Dermis blood vessel endothelial cell (primary cell): ENCODE measurements at places on chromosomes 12 and 14.
A peak's percentile ranks its signal among the peaks of the same experiment; 100 is the strongest.

DNA sequence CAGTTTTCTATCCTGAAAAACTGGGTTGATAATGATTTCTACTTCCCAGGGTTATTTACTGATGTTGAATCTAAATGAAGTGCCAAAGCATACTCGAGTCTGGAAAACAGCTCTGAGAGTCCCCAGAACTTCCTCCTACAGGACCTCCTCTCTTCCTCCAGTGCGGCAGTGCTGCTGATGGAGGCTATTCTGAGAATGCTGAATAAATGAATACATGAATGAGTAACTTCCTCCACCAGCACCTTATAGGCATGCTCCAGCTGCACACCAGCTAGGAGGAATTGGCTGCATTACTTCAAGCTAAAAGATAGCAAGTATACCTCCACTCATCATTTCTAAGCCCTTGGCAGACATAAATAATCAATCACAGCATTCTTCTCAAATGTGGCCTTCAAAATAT lies 448.8 kb upstream of the CCDC196 start:
- no peak for DNase-seq

GRCh38 chr12:94046626-94047410 lies 101.6 kb upstream of the PLXNC1 start:
- DNase-seq: no peak

DNA sequence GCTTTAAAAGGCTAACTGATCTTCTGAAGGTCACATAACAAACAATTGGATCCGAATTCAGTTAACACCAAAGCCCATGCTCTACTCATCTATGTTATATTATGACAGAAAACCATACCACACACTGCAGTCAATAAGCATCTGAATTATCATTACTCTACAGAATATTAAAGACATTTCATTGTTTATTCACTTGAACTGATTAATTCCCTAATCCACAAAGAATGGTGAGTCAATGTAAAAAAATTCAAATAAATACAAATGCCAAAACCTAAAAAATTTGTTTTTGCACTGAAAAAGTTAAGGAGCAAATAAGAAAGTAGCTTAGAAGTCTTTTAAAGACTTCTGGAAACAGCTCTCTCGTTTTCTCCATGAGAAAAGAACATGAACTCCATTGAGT lies 13.7 kb downstream of the NID2 start:
- DNase-seq: no peak

GRCh38 chr14:73236752-73237218 lies 521 bp upstream of the PAPLN start:
- DNase-seq: no peak

GRCh38 chr12:106954462-106955376 lies 988 bp upstream of the TMEM263 start:
- DNase-seq: peak; percentile 65

- DNase-seq: no peak
Observed at GRCh38 chr14:24428628-24429394, 657 bp downstream of the CBLN3 start.

DNA sequence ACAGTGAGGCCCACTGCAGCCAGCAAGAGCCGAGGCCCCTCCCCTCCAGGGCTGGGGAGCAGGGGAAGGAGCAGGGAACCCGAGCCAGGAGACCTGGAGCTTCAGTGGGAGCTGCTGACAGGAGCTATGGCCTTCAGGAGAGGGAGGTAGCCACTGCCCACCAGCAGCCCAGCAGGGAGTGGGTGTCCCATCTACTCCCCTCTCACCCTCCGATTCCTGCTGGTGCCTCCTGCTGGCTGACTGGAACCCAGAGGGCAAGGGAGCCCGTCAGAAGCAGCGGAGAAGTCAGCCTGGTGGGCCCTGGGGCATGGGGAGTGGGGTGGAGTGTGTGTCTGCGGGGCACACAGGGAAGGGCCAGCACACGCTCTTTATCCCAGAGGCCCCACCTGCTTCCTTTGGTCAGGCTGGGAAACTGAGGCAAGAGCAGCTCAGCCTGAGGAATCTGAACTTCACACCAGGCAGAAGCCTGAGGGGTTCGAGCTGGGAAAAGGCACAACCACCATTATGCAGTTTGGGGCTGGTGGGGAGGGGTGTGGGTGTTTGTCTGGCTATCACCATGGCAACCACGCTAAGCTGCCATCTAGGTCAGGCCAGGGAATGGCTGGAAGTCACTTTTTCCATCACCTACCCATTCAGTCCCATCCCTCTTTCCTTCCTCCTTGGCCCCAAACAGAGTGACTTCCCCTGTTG lies 36.8 kb upstream of the PLEKHG6 start:
- DNase-seq: peak; percentile 93

- peak; percentile 84 for DNase-seq
Observed at GRCh38 chr12:125183187-125184067, 118.2 kb downstream of the AACS start.

DNA sequence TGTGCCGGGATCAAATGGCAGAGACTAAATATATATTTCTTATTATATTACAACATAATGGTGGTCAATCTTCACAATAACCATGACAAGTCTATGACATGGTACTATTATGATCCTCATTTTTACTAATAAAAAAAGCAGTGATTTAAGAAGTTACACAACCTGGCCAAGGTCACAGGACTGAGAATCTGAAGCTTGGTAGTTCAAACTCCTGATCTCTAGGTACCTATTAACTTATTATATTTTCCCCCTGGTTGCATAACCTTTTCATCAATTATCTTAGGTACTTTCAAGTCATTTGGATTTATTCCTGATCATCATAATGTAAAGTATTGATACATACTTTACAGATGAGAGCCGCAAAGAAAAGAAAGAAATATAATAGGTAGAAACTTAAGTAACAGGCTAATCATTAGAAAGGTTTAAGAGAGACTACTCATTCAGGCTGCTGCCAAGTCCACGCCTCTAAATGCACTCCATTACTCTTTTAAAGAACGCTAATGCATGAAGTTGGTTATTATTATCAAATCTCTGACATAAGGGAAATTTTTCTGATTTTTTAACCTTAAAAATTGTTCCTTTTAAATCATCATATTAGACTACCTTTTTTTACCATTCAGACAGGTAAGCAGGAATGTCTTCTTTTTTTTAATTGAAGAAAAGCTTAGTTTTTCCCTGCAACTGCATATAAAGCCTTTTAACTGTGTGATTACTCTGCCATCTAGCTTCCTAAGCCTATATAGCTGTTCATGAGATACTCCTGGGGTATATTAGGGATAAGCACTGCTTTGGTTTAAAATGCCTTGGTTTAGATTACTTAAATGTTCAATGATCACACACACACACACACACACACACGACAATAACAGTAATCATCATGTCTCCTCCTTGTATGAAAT lies 35.6 kb downstream of the RPS29 start:
- peak; percentile 8 for DNase-seq

DNA sequence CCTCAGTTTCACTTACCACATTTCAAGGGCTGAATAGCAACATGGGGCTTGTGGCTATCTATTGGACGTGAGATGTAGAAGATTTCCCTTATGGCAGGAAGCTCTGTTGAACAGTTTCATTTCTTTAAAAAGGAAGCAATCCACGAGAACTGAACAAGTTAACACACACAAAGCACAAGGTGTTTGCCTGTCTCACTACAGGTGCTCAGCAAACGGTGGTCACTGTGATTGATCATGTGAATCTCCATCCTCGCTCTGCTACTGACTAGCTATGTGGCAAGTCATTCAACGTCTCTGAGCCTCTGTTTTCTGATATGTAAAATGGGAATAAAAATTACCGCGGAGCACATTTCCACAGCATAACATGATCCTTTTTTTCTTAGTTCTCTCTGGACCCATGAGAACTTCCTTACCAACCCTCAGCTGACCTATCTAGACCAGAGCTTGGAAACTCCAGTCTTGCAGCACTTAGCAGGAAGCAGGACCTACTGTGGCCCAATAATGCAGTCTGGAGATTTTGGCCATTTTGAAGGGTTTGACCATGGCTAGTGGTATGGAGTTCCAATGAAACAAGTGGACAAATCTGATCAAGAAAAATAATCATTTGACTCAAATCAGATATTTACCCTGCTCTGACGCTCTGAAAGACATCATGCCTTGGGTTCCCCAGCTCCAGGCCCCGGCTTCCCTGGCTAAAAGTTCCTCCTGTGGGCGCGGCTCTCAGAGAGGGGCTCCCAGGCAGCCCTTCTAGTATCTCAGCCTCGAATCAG lies 278.8 kb downstream of the ZFP36L1 start:
- no peak for DNase-seq

DNA sequence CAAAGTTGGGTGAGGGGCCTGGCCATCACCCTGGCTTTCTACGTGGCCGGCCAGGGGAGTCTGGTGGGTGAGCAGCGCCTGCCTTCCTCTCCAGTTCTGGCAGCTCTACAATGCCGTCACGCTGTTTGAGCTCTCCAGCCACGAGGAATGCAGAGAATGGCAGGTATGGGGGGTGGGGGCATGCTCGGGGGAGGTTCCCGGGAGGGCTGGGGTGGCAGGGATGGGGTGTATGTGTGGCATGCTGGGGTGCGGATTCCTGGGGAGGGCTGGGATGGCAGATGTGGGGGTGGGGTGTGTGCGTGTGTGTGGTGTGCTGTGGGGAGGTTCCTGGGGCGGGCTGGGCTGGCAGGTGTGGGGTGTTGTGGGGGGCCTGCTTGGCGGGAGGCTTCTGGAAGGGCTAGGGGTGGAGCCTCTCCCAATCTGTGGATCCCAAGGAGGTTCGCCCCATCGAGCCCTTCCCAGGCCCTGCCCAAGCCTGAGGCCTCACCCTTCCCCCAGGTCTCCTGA lies 18.5 kb downstream of the RHOF start:
- no peak for DNase-seq

GRCh38 chr14:103721334-103722120 lies 5.9 kb downstream of the ZFYVE21 start:
- no peak for DNase-seq

DNA sequence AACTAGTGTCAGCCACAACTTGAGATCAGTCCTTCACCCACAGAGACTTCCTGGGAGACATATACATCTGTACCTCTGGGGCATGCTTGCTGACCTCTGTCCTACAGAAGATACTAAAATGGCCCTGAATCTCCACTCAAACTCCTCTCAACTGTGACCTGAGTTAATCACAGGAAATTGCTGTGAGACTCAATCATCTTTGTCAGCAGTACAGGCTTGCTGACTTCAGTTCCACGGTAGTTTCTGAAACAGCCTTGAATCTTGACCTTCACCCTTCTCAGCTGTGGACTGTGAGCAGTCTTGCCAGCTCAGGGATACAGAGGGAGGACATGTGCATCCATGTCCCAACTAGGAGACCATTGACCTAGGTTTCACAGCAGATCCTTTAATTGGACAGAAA lies 1.4 kb upstream of the KLRC1 start:
- DNase-seq: no peak

GRCh38 chr12:107760207-107760808 lies 629 bp downstream of the PRDM4 start:
- peak; percentile 33 for DNase-seq

- DNase-seq: no peak
Observed at GRCh38 chr14:95493503-95493902, 22.9 kb downstream of the SYNE3 start.

DNA sequence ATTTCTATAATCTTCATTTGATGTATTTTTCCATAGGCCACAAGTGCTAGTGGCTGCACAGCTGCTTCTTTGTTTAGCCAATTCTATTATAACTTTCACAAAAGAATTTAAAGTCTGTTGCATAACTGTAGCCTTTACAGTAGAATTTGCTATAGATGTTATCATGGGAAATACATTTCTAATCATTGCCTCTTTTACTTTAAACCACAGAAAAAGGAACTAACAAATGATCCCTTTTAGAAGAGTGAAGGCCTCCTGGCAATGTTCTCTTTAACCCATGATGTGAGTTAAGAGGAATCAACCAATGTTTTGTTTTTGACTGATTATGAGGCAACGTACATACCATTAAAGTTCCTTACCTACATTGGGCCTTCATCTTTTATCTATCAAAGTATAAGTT lies 68.8 kb downstream of the RPL10L start:
- DNase-seq: no peak

DNA sequence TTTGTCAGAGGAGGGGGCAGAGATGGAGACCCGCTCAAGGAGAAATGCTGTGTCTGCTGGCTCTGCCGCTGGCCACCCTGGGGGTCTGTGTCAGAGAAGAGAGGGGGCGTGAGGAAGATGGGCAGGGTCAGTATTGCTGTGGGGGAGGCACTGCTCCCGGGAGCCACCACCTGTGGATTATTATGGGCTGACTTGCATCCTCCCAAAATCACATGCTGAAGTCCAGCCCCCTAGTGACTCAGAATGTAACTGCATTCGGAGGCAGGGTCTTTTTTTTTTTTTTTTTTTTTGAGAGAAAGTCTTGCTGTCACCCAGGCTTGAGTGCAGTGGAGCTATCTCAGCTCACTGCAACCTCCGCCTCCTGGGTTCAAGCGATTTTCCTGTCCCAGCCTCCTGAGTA lies 12.3 kb downstream of the ABCD4 start:
- DNase-seq: peak; percentile 50

DNA sequence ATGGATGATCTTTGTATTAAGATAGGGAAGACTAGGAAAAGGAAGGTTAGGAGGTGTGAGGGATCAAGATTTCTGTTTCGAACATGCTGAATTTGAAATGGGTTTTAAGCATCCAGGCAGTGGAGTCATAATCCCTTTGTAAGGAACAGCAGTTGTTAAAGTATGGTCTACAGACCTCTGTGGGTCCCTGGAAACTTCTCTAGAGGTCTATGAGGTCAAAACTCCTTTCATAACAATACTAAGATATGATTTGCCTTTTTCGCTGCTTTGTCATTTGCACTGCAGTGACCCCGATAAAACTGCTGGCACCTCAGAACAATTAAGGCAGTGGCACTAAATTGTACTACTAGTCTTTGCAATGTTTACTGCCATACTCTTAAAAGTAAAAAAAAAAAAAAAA lies 1.5 kb downstream of the RAD51AP1 start:
- no peak for DNase-seq

DNA sequence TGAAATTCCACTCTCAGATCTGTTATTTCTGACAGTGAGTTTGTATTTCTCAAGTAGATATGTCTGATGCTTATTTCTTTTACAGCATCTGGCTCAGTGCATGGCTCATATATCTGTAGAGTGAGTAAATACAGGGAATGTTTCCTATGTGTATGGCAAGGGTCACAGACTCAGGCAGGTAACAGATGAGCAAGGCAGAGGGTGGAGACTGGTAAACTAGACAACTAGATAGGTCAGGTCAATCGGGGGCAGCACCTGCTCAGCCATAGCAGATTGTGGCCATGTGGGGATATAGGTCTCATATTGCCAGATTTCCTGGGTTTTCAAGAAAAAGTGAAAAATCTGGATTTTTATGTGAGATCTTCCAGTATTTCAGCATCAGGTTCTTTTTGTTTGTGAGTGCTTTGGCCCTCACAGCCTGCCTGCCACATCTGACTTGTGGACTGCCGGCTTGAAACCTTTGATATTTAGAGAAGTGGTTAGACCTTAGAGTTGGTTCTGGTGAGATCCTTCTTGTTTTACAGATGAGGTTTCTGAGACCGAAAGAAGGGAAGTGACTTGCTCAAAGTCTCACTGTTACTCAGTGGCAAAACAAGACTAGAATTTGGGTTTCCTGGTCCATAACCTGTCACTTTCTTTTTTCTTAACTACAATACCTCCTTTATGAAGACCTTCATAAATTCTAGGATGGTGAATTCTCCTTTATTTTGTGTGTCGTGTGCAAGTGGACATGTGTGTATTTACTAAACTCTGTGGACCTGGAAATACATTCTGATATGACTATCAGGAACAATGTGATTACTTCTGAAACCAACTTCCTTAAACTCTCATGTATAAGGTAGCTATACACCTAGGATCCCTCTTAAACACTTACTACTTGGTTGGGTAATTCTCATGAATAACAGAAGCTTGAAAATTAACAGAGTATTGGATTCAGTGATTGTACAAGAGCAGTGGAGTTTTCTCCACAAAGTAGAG lies 34.4 kb downstream of the PROX2 start:
- no peak for DNase-seq
